ENCODE measurements at places on chromosomes 7 and 10.

- no peak for DNase-seq
Observed at GRCh38 chr7:73353243-73353642, 25.3 kb downstream of the FKBP6 start.

DNA sequence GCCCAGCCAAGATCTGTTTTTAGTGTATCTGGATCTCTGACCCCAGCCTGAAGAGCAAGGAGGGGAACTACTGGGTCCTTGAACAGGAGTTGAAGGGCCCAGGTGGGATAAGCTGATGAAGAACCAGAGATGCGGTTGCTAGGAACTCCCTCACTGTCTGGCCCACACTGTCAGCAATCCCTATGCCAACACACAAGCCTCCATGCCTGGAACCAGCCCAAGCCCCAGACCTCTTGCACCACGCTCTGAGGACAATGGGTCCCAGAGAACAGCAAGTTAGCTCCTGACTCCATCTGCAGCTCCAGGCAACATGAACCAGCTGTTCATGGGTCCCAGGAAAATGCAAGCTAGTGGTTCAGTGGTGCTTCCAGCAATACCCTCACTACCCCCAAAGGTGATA, 2.4 kb downstream of the NAT16 start:
- DNase-seq, result no peak

DNA sequence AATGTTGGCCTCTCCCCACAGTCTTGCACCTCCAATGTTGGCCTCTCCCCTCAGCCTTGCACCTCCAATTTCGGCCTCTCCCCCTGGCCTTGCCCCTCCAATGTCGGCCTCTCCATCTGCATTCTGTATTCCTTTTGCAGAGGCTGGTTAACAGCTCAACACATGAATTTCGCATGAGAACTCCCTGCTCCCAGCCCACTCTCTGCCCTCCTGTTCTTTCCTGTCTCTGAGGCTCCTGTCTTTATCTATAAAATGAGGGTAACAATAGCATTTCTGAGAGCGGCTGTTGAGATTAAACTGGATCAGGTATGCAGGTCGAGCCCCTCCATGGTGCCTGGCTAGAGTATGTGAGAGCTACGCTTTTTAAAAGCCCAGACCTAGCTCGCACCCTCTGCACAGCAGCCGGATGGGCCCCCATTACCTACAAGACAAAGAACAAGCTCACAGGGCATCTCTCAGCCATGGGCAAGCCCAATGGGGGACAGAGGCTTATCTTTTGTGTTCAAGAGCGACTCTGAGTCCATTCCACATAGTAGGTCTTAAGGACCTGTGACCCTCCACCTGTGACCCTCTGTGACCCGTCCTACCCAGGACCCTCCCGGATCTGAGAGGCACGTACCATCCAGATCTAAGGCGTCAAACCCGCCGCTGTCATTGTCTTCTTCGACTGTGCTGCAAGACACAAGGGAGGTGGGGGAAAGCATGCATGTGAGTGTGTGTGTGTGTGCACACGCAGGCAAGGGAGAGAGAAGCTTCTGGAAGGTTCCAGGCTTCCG, 82.2 kb upstream of the GNA12 start:
- DNase-seq, result no peak

GRCh38 chr7:2078899-2079298, 153.8 kb downstream of the MAD1L1 start:
- no peak for DNase-seq

GRCh38 chr7:163298-163695, 29.1 kb upstream of the FAM20C start:
- no peak for DNase-seq

GRCh38 chr7:86963599-86964230, 95.7 kb downstream of the ELAPOR2 start:
- no peak for DNase-seq

Measured in stimulated activated naive CD4-positive, alpha-beta T cell treated with Interleukin-2 at 50 U/mL for 16 hours (primary cell).